ENCODE measurements at places on chromosomes 7 and 10. TPM values are rescaled to one million over a fixed set of nuclear protein-coding genes. Genes with fewer than 3 reads are reported as not detected.

DNA sequence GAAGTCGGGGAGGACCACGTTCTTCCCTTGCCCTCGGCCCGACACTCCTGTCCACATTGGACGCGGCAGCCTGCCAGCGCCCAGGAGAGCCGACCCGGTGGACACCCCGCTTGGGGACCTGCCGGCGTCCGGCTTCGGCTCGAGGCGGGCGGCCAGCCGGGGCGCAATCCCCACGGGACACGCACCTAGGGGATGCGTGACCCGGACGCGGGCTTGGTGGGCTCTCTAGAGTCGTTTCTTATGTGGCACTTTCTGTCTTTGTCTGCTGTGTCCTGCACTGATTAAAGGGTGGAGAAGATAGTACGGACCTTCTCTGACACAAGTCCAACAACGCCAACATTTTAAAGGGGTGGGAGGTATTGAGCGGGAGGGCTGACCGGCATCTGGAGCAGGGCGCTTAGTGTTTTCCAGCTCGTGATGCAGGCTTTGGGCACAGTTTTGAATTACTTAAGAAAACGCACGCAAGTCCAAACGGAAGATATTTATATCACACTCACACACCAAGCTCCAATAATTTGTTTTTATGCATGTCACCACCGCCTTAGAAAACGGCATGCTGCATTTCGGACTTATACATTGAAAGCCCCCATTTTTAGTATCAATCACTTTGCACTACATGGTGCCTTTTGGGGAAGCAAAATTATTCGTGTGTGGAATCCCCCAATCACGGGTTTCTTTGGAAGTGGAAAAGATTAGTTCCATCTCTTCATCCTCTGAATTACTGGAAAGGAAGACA lies 3.9 kb upstream of the SPAG6 start:
- peak overlapping the region; percentile 68 for H3K27ac ChIP-seq
- peaks cover 24% of the 10 kb centered on the region for H3K4me1 ChIP-seq
- H3K4me3 ChIP-seq = peak overlapping the region; percentile 91
- no peak for DNase-seq

GRCh38 chr7:142793156-142793555 lies 22.4 kb downstream of the PRSS2 start:
- peaks cover 8% of the 10 kb centered on the region for H3K4me1 ChIP-seq
- H3K27ac ChIP-seq = no peak overlapping the region
- no peaks in the 10 kb centered on the region for H3K36me3 ChIP-seq
- H3K27me3 ChIP-seq = peaks cover 48% of the 10 kb centered on the region

DNA sequence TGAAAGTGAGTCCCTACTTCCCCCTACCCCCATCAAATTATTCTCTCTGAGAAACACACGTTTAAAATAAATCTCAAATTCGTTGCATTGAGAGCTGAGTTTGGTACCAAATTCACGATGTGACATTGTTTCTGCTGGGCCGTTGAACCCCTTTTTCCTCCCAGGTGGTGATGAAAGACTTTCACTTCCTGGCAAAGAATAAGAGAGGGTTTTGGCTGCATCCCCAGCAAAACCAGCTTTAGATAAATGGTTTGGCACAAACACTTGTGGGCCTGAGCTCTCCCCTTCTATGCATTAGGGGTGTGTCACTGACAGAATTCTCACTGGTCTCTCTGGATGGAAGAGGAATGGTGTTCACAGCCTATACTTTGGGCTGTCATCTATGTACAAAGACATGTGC lies 8.8 kb upstream of the DNTT start:
- no peaks in the 10 kb centered on the region for H3K4me1 ChIP-seq
- no peak overlapping the region for H3K27ac ChIP-seq
- H3K27me3 ChIP-seq = peaks cover 9% of the 10 kb centered on the region
- H3K4me3 ChIP-seq = no peak overlapping the region
- no peak for DNase-seq

GRCh38 chr7:15801041-15801440 lies 114.6 kb upstream of the MEOX2 start:
- H3K27ac ChIP-seq = no peak overlapping the region
- peaks cover 29% of the 10 kb centered on the region for H3K4me1 ChIP-seq
- no peaks in the 10 kb centered on the region for H3K27me3 ChIP-seq
- no peak for DNase-seq
- no peaks in the 10 kb centered on the region for H3K36me3 ChIP-seq

DNA sequence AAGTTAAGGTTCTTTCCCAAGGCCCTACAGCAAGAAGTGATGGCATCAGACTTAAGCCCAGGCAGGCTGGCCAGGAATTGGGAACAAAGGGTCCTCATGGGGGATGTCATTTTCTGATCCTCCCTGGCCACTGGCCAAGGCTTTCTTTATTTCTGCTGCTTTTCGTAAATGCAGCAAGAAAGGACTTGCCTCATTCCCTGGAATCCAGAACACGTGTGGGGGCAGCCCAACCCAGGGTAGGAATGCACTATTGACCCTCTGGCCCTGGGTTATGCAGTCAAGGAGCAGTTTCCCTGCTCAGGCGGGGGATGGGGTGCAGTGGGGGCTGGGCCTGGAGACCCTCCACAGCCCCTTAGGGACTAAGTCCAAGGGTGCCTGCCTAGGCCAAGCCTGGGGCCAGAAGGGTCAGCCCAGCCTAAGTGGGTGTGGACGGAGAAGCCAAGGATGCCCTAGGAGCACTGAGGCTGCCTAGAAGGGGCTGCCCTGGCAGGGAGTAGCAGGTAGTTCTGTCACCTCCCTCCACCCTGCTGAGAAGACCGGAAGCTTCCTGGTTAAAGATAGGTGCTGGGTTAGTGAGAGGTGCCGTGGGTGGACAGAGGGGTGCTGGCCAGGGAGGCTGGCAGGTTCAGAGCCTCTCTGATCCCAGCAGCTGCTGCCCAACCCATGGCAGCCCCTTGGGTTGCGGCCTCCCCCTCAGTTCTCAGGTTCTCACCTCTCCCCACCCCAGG lies 179.2 kb downstream of the SH3PXD2A start:
- peaks cover 69% of the 10 kb centered on the region for H3K4me1 ChIP-seq
- H3K27ac ChIP-seq = peak overlapping the region; percentile 99
- no peaks in the 10 kb centered on the region for H3K36me3 ChIP-seq
- peak overlapping the region; percentile 91 for H3K4me3 ChIP-seq

GRCh38 chr7:34675749-34676374 lies 17.8 kb downstream of the NPSR1 start:
- H3K4me1 ChIP-seq = peaks cover 16% of the 10 kb centered on the region
- H3K4me3 ChIP-seq = no peak overlapping the region
- no peak overlapping the region for H3K27ac ChIP-seq
- H3K36me3 ChIP-seq = no peaks in the 10 kb centered on the region
- no peaks in the 10 kb centered on the region for H3K27me3 ChIP-seq

- peak; percentile 12 for DNase-seq
- peak overlapping the region; percentile 89 for H3K4me3 ChIP-seq
- H3K36me3 ChIP-seq = no peaks in the 10 kb centered on the region
Measured at GRCh38 chr7:127253281-127254162, 781 bp upstream of the GRM8 start.

GRCh38 chr10:129042776-129043595 lies 424.1 kb upstream of the MGMT start:
- no peak overlapping the region for H3K27ac ChIP-seq
- no peak for DNase-seq

DNA sequence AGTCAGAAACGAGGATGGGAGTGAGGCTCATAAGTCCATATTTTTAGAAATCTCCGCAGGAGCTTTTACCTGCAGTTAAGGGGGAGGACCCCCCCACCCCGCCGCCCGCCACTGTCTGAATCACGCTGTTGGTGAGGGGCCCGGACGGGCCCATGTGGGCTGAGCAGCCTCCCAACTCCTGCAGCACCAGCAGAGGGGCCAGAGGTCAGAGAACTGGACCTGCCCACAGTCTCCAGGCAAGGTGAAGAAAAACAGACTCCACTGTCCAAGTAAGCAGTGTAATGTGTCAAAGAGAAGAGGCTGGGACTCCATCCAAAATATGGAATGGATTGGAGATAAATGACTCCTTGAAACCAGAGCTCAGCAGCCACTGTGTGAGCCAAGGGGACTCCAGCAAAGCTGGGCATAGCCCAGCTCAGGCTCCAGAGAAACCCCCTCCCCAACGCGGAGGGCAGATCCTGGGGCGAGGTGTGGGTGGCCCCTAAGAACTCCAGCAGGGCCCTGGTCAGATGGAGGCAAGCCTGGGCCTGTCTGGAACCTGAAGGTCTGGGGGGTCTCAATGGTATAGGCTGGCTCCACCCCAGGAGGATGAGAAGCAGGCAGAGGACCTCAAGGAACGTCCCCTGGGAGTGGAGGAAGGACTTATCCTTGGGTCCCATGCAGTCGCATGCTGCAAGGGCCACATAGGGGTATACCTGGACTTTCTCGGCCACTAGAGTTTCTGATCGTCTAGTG lies 128.5 kb upstream of the TNS3 start:
- no peaks in the 10 kb centered on the region for H3K4me1 ChIP-seq
- no peaks in the 10 kb centered on the region for H3K36me3 ChIP-seq
- H3K27me3 ChIP-seq = no peaks in the 10 kb centered on the region

GRCh38 chr10:112203328-112204076 lies 19.9 kb upstream of the GPAM start:
- H3K4me3 ChIP-seq = no peak overlapping the region
- peak overlapping the region; percentile 25 for H3K27ac ChIP-seq
- peaks cover 42% of the 10 kb centered on the region for H3K4me1 ChIP-seq
- no peak for DNase-seq
- peaks cover 6% of the 10 kb centered on the region for H3K27me3 ChIP-seq

DNA sequence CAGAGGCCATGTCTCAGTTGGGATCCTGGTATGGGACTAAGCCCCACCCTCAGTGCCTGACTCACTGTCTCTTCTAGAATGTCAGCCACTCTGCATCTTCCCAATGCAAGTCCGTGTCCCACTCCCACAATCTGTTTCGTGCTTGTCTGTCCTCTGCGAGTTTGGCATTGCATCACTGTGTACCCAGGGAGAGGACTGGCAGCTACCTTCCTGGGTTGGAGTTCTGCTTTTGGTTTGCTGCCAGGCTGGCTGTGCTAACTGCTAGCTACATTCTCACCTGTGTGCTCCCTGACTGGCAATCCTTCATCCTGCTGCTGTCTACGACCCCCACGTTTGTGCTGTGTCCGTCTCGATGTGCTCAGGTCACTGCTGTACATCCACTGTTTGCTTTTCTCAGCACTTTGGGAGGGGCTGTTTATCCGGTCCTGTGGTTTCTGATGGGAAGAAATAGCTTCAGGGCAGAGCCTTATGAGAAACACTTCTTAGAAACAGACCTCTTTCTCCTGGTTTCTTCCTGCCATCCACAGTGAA lies 56.0 kb upstream of the GLI3 start:
- H3K27me3 ChIP-seq = peaks cover 12% of the 10 kb centered on the region
- no peaks in the 10 kb centered on the region for H3K4me1 ChIP-seq
- no peak overlapping the region for H3K4me3 ChIP-seq
- DNase-seq = no peak

GRCh38 chr10:108749042-108749441 lies 1174.3 kb downstream of the XPNPEP1 start:
- no peak for DNase-seq
- H3K27ac ChIP-seq = no peak overlapping the region
- H3K36me3 ChIP-seq = no peaks in the 10 kb centered on the region

DNA sequence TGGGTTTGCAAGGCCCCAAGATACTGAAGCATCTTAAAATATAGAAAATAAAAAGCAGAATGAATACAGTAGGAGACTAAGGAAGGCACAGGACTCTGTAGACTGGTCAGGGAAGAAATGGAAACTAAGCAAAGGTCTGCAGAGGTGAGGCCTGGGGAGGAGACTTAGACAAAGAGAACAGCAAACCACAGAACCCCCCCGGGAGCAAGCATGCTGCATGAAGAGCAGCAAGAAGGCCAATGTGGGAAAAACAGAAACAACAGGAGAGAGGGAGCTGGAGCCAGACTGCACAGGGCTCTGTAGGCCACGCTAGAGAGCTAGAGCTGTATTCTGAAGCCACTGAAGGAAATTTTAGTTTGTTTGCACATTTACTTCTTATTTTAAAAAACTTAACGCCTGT lies 45.7 kb upstream of the ARID5B start:
- no peak for DNase-seq
- no peak overlapping the region for H3K4me3 ChIP-seq
- peaks cover 12% of the 10 kb centered on the region for H3K4me1 ChIP-seq
- H3K27ac ChIP-seq = no peak overlapping the region
- peaks cover 2% of the 10 kb centered on the region for H3K27me3 ChIP-seq

DNA sequence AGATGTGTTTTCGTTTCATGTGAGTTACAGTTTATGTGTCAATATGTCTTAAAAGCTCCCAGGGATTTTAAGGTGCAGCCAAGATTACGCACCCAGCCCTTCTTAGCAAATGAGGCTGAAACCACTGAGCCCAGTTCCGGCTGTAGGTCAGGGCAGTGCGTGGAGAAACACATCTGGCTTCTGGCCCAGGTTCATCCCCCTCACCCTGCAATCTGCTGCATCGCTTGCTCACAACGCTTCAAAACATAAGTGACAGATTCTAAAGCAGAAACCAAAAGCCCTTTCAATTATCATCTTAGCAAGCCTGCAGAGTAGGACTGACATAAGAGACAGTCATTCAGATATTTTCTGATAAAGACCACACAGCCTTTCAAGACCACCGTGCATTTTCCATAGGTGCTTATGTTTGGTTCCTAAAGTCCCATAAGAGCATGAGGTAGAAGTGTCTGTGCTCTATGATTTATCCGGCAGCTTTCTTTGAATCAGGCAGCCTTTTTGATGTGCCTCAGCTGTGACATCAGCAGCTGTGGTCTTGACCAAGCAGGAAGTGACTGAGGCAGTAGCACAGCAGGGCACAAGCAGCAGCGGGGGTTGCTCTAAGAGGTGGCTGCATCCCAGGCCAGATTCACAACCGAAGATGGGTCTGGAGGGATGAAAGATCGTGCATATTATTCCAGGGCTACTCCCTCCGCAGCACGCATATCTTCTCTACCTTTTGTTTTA lies 72.1 kb upstream of the LYZL2 start:
- H3K4me1 ChIP-seq = peaks cover 31% of the 10 kb centered on the region
- peak overlapping the region; percentile 53 for H3K4me3 ChIP-seq
- H3K27me3 ChIP-seq = no peaks in the 10 kb centered on the region
- peak; percentile 45 for DNase-seq

DNA sequence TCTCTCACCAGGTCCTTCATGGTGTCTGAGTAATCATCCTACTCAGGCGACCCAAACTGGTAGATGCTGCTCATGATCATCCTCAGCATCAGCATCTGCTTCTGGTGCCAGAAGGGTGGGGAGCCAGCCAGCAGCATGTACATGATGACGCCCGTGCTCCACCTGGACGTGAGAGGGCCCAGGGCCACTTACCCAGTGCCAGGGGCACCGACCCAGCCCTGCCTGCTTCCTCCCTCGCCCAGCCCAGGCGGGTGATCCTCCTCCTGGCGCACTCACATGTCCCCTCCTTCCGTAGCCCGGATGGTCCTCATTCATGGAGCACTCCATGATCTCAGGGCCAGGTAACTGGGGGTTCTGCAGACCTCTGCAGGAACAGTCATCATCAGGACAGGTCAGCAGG lies 764.8 kb upstream of the ZNF722 start:
- no peak overlapping the region for H3K4me3 ChIP-seq
- H3K27ac ChIP-seq = no peak overlapping the region
- H3K27me3 ChIP-seq = no peaks in the 10 kb centered on the region

- no peaks in the 10 kb centered on the region for H3K27me3 ChIP-seq
- no peak overlapping the region for H3K4me3 ChIP-seq
- H3K36me3 ChIP-seq = no peaks in the 10 kb centered on the region
- H3K27ac ChIP-seq = no peak overlapping the region
Measured at GRCh38 chr10:66833861-66834260, 92.0 kb upstream of the LRRTM3 start.

- H3K4me1 ChIP-seq = peaks cover 63% of the 10 kb centered on the region
- no peaks in the 10 kb centered on the region for H3K36me3 ChIP-seq
- H3K27ac ChIP-seq = peak overlapping the region; percentile 99
Measured at GRCh38 chr10:597976-598375, 91.5 kb downstream of the DIP2C start.

Gene SDK1
- not detected for total RNA-seq

Gene AGAP5
- total RNA-seq = 2.2 TPM

Gene AGBL3
- total RNA-seq = 0.69 TPM

Gene TFR2
- 0.52 TPM for total RNA-seq

Gene CHRM2
- 3.9 TPM for total RNA-seq

Gene GPC2
- total RNA-seq = 1.1 TPM

Gene RNLS
- 1.5 TPM for total RNA-seq

Gene CRTAC1
- not detected for total RNA-seq

Gene SFTPA1
- total RNA-seq = not detected

Gene GSTO2
- 2.5 TPM for total RNA-seq

Gene VWC2
- not detected for total RNA-seq

Measured in HFFc6 (cell line).